Pulmonary artery endothelial cell (primary cell): ENCODE measurements at places on chromosomes 12 and 14.

DNA sequence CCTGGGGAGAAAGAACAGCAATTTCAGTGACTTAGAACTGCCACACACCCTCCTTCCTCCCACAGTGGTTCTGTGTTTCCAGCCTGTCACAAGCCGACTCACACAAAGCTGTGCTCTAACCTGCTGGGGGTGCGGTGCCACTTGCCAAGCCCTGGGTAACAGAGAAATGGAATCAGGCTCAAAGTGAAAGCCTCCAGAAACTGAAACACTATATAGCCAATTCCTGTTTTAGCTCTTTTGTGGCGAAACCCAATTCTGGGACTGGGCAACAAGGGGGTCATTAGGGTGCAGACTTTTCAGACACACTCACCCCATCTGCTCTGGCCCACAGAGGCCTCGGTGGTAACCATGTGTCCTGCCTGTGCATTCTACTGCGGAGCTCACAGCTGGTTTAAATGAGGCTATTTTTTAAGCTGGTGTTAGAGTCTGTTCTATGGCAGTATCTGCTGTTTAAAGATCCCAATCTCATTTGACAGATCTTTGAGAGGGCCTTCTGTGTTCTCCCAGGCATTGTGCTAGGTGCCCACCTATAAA, 15.2 kb upstream of the ACTR6 start:
- no peak for DNase-seq

DNA sequence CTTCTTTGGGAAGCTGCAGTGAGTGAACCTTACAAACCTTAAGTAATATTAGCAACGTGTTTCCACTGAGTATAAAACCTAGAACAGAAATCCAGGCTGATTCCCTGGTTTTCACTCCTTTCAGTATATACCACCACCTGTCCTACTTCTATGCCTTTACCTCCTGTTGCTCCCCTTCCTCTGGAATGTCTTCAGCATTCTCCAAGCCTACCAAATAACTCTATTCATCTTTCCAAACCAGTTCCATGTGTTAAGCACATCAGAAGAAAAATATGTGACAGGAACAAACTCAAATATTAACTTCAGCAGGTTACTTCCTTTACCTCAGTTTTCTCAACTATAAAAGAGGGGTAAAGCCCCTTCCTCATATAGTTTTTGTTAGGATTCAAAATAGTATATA, 39.8 kb downstream of the LIMA1 start:
- DNase-seq: no peak

DNA sequence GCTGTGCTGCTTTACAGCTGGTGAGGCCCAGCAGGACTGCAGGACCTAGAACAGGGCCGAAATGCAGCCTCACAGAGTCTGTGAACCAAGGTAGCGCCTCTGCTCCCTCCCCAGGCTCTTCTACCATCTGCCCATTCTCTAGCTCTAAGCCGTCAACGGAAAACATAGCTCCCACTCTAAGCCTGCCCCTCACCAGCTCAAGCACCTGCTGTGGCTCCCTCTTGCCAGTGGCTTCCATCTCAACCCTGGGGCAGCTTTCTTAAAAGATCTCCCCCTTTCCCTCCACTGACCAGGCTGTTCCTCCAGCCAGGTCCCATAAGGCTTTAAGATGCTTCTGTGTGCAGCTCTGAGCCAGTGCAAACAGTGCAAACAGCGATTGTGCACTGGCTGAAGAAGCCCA, 61.3 kb downstream of the RFLNA start:
- DNase-seq: no peak

- no peak for DNase-seq
Observed at GRCh38 chr12:124126950-124127655, 154.1 kb downstream of the ZNF664 start.

- no peak for DNase-seq
Observed at GRCh38 chr14:76396714-76397187, 20.8 kb downstream of the ESRRB start.

- no peak for DNase-seq
Observed at GRCh38 chr14:89621009-89621421, 204.0 kb upstream of the FOXN3 start.

DNA sequence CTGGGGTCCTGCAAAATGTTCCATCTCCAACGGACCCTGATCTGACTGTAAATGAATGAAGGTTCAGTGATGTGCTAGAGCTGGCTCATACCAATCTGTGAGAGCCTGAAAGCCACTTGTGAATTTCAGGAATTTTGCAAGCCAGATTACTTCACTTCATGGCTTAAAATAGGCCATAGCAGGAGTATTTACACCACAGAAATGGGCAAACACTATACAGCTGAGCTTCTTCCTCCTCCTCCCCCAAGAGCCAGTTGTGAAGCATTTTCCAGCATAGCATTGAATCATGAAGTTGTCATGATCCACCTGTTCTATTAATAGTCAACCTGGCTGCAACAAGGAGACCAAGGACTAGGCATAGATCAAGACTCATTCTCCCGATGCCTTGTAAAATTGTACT, 141.3 kb upstream of the RASSF8 start:
- no peak for DNase-seq

GRCh38 chr12:805022-805632, 52.7 kb downstream of the WNK1 start:
- DNase-seq: no peak

GRCh38 chr14:36570065-36570464, 12.3 kb downstream of the NKX2-8 start:
- DNase-seq: no peak
